Sciatic nerve (tissue), 2 donors: ENCODE measurements at places on chromosomes 3 and 15.

GRCh38 chr3:105823149-105823867 lies 45.5 kb downstream of the CBLB start:
- no peak for DNase-seq

DNA sequence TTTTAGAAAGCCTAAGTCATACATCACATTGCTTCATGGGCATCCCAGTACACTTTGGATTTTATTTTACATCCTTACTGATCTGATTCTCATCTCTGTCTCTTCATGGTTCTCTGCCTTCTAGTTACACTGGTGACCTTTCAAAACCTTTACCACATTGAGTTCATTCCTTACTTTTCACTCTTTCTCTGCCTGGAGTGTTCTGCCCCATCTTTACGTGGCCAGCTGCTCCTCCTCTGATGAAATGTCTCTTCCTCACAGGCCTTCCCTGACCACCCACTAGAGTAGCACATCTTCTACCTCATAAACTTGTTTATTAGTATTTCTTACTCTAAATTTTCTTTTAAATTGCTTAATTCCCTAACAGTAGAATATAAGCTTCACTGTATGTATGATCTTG lies 17.7 kb downstream of the CTNNB1 start:
- no peak for DNase-seq

- no peak for DNase-seq
Observed at GRCh38 chr15:90055182-90055581, 47.1 kb downstream of the IDH2 start.

DNA sequence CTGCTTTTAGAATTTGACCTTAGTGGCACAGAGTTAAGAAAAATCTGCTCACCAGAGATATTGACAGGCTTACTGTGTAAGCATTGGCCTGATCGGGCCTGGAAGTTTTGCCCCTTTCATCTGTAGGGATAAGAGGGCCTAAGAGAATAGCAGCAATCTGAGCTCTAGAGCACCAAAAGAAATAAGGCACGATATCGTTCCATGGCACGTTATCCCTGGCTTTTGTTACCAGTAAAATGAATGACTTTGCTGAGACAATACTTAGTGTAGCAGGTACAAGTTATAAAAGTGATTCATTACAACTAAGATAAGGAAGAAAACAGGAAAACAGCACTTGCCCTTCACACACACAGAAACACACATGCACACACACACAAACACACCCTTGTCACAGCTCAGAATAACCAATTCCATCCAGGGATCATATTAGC lies 5.0 kb downstream of the THBS1 start:
- no peak for DNase-seq

DNA sequence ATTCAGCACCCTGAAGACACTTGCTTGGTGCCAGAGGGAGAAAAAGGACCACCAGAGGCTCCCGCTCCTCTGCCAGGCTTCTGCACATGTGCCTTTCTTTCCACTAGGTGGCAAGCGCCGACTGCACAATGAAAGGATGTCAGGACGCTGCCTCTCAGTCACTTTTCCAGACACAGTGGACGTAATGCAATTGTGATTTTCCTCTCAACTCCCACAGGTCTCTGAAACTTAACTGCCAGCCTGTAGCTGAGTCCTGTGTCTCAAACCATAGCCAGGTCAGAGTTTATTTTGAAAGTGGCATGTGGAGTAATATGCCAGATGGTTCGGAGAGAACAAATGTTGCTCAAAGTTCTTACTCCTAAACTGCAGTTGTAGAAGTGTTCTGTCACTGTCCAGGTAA lies 162.9 kb downstream of the ITPR1 start:
- DNase-seq, result peak; percentile 78

DNA sequence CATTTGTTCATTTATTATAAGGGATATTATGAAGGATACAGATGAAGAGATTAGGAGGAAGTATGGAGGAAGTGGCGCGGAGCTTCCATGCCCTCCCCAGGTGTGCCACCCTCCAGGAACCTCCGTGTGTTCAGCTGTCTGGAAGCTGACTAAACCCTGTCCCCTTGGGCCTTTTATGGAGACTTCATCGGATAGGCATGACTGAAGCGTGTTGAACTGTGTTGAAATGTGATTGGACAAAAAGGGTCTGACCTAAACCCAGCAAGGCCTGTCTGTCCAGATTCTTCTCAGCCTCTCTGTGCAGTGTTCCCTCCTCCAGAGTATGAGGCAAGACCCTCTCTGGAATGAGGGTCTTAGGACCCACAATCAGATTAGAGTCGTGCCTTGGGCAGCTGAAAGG lies 31.7 kb downstream of the HACD3 start:
- no peak for DNase-seq

- no peak for DNase-seq
Observed at GRCh38 chr15:81115054-81115939, 18.8 kb upstream of the CFAP161 start.

DNA sequence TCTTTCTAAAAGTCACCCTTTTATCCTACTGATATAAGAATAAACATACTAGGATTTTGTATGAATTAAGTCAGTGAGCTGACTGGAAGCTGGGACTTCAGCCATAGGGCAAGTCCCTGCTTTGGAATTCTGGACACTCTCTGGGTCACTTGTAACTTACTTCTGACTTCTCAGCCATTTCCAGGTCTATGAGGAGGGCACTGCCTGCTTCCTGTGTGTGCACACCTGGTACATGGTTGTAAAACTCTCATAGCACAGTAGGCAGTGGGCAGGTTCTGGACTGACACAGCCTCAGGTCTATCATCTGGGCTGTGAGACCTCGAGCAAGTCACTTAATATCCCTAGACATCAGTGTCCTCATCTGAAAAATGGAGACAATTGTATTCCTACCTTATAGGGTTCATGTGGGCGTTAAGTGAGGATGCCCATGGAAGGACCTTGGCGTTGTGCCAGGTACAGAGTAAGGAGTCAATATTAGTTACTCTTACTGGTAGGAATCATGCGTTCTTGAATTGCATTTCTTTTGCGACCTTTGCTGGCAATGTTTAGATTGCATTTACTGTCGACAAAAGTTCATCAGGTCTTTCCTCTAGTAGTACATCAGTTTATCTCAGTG lies 27.5 kb upstream of the TGM5 start:
- no peak for DNase-seq

DNA sequence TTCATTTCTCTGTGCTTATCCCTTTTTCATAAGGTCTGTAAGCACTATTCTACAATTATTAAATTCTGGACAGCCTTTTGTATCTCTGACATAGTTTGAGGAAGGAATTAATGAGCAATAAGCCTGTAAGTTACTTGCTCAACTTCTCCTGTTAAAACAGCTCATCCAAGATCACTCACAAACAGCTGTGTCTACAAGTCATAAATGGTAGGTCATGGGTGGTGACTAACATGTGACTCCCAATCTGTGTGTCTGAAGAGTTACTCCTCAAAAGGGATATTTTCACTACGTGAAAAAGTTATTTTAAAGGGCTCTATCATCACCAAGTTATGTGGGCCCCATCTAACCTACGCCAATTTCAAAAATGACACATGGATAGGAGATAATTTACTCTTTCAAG lies 145.2 kb upstream of the CBLB start:
- no peak for DNase-seq

GRCh38 chr3:113507501-113508067 lies 7.4 kb downstream of the SPICE1 start:
- DNase-seq, result no peak

DNA sequence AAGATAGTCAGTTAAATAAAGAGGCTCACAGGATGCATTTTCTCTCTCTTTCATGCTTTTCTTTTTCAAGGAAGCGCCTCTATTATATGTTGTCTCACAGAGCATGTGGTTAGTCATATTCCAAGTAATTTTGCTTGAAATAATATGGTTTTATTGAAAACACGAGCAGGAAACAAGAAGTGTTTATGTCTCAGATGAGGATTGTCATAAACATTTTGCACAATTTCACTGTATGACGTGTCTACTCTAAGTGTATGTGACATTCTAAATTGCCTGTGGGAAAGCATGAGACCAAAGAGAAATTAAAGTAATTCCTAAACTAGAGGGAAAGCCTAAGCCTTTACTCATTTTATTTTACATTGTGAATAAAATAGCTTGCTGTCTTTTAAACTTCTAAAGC lies 818.6 kb downstream of the EPHA3 start:
- DNase-seq, result no peak

DNA sequence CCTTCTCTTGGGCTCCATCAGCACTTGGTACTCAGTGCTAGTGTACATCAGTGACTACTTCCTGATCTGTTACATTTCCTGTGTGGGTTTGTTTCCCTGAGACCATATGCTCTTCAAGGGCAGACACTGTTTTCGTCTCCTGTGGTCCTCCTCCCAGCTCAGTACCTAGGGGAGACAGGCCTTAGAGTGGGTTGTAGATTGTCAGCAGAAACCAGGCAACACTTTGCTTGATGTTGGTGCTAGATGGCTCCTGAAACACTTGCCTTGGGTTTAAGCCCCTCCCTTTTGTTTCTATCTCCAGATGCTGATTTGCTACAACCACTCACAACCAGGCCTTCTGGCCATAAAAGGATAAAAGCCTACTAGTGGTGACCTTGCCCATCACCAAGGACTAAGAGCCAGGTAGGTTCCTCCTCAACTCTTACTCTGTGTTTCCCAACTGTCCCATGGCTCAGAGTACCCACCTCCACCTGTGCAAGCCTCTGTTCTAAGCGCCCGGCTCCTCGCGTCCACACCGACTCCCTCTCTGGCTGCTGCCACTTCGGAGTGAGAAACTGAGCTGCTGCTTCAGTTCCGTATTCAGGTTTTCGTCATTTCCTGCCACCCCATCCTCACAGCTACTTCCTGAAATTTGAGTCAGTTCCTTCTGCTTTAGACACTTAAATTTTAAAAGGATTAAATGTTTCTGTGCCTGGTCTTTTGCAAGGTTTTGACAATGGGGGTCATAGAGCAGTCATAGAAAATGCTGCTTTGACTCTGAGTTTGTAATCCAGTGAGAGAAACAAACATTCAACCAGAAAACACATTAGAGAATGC lies at the start of gene HCLS1:
Gene HCLS1 (minus strand): TSS at position 548 of the 816 bp plus-strand sequence. CDS start 2,556 bp downstream, outside the sequence.
- no peak for DNase-seq
